ENCODE measurements at places on chromosomes 13 and 19.

DNA sequence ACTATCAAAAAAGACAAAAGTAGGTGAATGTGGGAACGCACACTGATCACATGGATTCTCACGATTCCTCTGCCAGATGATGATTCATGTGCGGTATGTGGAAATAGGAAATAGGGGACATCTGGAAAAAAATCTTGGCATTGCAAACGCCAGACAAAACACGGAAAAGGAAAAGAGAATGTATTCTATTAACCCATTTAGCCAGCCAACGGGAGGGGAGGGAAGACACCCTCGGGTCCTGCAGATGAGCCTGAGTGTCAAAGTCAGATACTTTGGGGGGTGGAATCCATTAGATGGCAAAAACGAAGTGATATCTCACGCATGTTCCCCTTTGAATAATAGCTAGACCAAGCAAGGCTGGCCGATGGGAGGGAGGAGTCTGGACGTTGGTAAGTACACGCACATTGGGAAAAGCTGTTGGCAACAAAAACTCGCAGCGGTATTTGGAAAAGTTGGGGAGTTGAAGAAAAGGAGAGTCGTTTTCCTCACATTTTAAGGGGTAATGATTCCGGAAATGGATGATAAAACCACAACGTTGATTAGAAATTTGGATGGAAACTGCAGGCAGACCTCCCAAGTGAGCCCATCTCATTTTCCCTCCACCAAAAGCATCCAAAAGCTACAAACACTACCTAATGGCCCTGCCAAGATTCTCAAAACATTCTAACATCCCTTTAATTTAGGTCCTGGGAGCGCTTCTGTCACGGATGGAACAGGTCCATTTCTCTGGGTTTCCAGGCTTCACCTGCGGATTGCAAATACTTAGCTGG lies 73.6 kb downstream of the COL4A1 start:
- DNase-seq: no peak

- DNase-seq: peak; percentile 93
Measured at GRCh38 chr19:2333027-2333806, 4.7 kb downstream of the SPPL2B start.

- DNase-seq: no peak
Measured at GRCh38 chr13:68234274-68234673, 1004.1 kb upstream of the PCDH9 start.

- no peak for DNase-seq
Measured at GRCh38 chr13:106651442-106651841, 83.5 kb upstream of the ARGLU1 start.

- peak; percentile 9 for DNase-seq
Measured at GRCh38 chr13:21938168-21938567, 267.3 kb downstream of the FGF9 start.

- DNase-seq: no peak
Measured at GRCh38 chr13:19681517-19681916, 48.1 kb downstream of the MPHOSPH8 start.

DNA sequence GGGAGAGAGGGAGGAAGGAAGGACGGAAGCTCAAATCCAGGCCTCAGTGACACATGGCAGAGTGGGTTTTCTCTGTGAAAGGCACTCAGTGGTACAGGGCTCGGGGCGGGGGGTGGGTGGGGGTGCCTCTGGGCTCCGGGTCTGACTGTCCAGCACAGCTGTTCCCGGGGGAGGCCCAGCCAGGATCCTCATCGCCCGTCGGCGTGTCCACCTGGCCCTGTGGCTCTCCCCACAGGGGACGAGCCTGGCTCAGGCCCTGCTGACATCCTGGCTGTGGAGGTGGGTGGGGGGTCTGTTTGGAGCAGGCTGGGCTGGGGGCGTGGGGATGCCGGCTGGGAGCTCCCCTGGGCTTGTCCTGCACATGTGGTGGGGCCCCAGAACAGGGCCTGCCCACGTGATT lies 18.2 kb upstream of the MATK start:
- no peak for DNase-seq

GRCh38 chr13:95352486-95352885 lies 51.2 kb upstream of the ABCC4 start:
- no peak for DNase-seq

- DNase-seq: no peak
Measured at GRCh38 chr19:40693150-40693788, 2.8 kb upstream of the NUMBL start.

- no peak for DNase-seq
Measured at GRCh38 chr13:22099585-22099984, 428.7 kb downstream of the FGF9 start.

- DNase-seq: no peak
Measured at GRCh38 chr13:65057986-65058385, 2172.2 kb downstream of the PCDH9 start.

- peak; percentile 86 for DNase-seq
Measured at GRCh38 chr13:27450921-27451471, 632 bp upstream of the MTIF3 start.

- peak; percentile 59 for DNase-seq
Measured at GRCh38 chr19:2051773-2052704, 995 bp upstream of the MKNK2 start.

GRCh38 chr13:110980921-110981320 lies 66.1 kb upstream of the ANKRD10 start:
- DNase-seq: peak; percentile 1

- DNase-seq: peak; percentile 71
Measured at GRCh38 chr13:21557995-21558394, 46.0 kb downstream of the MICU2 start.

DNA sequence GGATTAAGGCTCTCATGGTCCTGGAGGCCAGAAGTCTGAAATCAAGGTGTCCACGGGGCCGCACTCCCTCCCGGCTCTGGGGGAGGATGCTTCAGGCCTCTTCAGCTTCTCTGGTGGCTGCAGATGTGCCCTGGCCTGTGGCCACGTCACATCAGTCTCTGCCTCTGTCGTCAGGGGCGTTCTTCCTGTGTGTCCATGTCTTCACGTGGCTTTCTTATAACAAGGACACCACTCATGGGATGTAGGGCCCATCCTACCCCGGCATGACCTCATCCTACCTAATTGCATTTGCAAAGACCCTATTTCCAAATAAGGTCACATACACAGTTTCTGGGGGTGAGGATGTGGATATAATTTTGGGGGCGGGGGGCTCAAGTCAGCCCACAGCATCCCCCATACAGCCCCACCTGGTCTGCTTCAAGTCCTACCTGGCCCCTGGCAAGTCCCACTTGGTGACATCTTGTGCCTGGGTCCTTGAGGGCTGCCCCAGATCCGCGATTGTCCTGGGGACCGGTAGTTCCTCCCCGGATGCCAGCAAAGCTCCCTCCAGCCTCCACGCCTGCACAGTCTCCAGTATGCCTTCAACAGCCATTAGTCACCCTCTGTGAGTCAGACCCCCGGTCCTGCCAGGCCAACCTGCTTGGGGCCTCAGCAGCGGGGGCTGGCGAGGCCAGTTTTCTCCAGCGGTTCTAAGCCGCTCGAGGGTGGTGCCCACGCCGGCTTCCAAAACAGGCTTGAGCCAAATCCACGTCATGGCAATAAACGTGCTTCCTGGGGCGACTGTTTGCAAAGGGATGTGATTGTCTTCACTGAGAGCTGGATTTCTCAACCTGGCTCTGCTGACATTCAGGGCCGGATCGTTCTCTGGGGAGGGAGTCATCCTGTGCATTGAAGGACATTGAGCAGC lies 32.2 kb downstream of the MYO9B start:
- no peak for DNase-seq

- no peak for DNase-seq
Measured at GRCh38 chr13:46748300-46748699, 48.7 kb downstream of the ESD start.

- no peak for DNase-seq
Measured at GRCh38 chr13:32472194-32472621, 44.3 kb upstream of the N4BP2L1 start.

GRCh38 chr13:67554286-67554685 lies 324.1 kb upstream of the PCDH9 start:
- DNase-seq: no peak

DNA sequence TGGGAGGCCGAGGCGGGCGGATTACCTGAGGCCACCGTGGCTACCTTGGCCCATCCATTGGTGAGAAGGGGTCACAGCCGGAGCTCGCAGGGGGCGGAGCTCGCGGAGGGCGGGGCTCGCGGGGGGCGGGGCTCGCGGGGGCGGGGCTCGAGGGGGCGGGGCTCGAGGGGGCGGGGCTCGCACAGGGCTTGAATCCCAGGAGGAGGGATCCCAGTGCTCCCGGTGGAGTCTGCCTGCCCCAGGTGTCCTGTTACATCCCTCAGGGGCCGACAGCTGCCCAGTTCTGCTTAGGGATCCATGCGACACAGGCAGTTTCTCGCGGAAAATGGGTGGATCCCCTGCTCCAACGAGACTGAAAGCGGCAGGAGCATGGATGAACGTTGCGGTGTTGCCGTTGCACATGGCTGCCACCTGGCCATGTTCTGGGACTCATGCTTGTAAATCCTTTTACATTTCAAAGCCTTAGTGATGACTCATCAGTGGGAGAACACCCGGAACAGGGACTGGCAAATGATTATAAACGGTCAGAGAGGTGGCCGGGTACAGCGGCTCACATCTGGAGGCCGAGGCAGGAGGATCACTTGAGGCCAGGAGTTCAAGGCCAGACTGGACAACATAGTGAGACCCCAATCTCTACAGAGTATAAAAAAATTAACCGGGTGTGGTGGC lies 25.1 kb downstream of the TMPRSS9 start:
- DNase-seq: peak; percentile 96

GRCh38 chr19:3276341-3276799 lies 51.9 kb downstream of the CELF5 start:
- peak; percentile 48 for DNase-seq

- DNase-seq: no peak
Measured at GRCh38 chr19:37899966-37900365, 6.4 kb downstream of the WDR87 start.

GRCh38 chr13:109096101-109096500 lies 466.7 kb downstream of the MYO16 start:
- no peak for DNase-seq

- DNase-seq: no peak
Measured at GRCh38 chr13:75194717-75195462, 287.1 kb downstream of the TBC1D4 start.

GRCh38 chr19:1130771-1131717 lies 27.2 kb downstream of the GPX4 start:
- DNase-seq: no peak

- DNase-seq: peak; percentile 41
Measured at GRCh38 chr19:55674459-55674840, 576 bp upstream of the EPN1 start.

DNA sequence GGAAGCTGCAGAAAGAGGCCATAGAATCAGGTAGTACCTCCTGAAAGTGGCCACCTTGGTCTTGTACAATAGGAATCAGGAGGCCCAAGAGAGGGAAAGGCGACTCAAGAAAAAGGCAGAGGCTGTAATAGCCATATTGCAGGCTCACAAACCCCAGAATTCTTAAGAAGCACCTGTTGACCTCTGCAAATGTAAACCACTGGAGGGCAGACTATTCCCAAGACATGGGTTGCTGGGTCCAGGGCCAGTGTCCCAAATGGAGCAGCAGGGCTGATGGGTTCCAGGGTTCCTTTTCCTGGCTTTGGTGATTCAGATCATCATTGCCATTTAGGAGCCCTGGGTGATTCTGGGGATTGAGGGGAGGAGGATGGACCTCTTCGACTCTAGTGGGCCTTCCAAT lies 167.6 kb downstream of the B3GLCT start:
- no peak for DNase-seq

DNA sequence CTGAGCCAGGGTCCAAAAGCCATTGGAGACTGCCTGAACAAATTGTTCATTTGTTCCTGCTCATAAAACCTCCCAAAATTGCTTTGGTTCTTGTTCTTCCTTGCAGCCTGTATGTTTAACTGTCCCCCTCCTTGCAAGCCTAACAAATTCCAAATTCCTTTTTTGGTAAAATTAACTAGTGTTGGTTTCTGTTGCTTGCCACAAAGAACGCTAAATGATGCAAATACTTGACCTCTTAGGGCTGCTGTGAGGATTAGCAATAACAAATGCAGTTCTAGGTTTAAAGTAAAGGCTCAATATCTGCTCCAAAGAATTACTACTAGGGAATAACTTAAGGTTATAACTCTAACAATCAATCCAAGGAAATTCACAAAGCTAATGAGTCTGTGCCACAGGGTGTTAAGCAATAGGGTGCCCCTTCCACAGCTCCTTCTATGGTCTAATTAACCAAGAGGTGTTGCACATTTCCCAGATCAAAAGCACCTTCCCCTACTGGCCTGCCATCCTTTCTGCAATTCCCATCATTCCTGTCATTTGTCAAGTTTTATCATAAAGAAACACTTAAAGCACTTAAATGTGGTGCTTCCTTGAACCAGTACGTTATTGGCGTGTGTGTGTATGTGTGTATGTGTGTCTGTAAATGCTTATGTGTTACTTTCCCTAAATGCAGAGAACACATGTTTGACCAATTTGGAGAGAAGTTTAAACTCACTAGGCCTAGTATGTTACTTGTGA lies 110.2 kb downstream of the RAP2A start:
- DNase-seq: no peak

GRCh38 chr13:93687261-93687660 lies 460.7 kb downstream of the GPC6 start:
- DNase-seq: no peak

DNA sequence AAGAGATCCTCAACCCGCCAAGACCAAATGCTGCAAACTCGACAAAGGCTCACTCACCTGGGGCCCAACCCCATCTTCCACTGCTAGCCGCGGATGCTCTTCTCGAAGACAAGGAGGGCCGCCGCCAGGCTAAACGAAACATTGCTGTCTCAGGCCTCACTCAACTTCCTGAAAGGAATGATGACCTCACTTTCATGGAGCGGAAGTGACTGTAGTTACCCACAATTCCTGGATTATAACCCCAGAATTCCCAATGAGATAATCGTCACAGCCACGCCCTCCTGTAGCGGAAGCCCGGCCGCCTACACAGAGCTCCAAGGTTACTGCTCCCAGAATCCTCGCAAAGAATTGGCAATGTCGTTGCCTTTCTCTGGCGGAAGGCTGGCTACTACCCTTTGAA lies 10.5 kb upstream of the ZNF112 start:
- peak; percentile 78 for DNase-seq

- DNase-seq: no peak
Measured at GRCh38 chr19:51653162-51653561, 6.5 kb upstream of the SIGLEC14 start.

GRCh38 chr13:24223341-24224231 lies 63.1 kb downstream of the SPATA13 start:
- no peak for DNase-seq

- DNase-seq: peak; percentile 25
Measured at GRCh38 chr19:5873617-5874199, 3.4 kb upstream of the FUT5 start.

All from DMS53 (cell line).